Non-pigmented ciliary epithelial cell (primary cell): ENCODE measurements at places on chromosomes 7 and 10.
A peak's percentile ranks its signal among the peaks of the same experiment; 100 is the strongest.

DNA sequence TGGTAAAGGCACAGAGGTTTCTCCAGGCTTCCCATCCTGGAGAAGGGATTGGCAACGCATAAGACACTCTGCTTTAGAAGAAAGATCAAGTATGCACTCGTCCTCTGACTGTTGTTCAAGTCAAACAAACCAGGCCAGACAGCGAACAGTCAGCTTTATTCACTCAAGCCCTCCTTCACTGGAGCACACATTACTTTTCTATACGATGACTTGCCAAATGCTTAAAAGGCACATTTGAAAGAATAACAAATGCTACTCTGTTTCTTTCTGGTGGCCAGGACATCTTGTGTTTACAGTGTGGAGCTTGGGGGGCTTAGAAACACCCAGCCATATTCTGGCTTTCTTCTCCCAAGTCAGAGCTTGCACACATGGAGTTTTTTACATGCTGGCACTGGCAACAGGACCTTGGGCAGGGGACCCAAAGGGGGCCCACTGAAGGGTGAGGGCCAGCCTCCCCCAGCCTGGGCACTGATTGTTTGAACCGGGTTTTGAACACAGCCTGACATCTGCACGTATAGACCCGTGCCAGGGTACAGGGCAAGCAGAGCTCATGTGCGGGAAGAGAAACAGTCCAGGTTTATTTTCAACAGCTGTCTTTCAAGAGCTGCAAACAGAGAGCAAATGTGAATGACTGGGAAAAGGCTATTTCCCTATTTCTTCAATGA lies 33.3 kb upstream of the FGFR2 start:
- no peak for DNase-seq

DNA sequence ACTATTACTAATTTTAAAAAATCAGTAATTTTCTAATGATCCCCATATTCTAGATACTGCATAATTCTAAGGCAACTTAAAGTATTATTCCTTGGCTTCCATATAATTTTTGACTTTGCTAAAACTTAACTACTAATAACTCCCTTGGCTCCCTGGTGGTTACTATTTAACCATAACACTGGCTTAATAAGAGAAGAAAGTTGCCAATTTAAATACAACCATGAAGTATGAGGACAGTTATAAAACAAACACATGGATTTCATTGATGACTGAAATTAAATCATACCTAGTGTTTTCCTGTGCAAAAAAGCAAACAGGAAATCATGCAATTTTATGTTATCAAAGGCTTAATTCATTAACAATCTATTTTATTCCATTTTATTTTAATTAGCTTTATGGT lies 1073.9 kb downstream of the GRM8 start:
- no peak for DNase-seq

- no peak for DNase-seq
Measured at GRCh38 chr7:17939211-17939605, 1.1 kb downstream of the SNX13 start.

GRCh38 chr7:129667551-129667950 lies 56.0 kb downstream of the NRF1 start:
- no peak for DNase-seq

- no peak for DNase-seq
Measured at GRCh38 chr10:2202401-2202800, 465.1 kb upstream of the ADARB2 start.

DNA sequence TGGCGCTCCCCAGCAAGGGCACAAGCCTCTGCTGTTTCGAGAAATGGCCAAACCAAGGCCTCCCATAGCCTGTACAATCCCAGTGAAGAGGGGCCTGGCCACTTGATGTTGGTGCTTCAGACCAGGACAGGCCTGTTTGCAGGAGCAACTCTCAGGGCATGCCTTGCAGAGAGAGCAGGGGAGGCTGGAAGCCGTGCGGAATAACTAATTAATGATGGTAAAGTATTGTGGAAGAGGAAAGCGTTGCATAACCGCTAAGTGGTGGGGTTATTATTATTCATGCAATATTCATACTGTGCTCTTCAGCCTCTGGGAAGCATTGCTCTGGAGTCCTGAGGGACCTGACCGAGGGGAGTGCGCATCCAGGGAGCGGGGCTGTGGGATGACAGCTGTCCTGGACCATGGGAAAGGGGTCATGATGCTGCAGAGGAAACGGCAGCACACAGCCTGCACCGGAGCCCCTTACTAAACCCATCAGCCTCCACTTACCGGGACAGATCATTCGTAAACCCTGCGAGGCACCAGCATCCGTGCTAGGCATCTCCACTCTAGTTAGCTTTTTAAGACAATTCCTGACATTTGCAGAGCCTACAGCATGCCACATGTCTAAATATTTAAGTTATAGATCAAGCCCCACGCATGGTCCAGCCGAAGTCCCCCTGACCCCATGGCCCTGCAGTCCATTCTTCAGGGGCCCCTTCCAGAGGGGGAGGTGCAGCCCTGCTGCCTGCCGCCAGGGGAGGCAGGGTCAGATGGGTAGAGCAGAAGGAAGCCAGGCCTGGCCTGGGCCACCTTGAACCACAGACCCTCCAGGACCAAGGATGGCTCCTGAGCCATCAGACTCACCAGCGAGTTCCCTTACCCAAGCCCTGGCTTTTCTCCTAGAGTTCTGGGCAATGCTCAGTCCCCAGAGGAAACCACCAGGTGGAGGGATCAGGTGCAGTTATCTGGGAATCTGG lies 11.6 kb downstream of the TMEM273 start:
- no peak for DNase-seq

- no peak for DNase-seq
Measured at GRCh38 chr7:41688012-41688625, 14.8 kb downstream of the INHBA start.

DNA sequence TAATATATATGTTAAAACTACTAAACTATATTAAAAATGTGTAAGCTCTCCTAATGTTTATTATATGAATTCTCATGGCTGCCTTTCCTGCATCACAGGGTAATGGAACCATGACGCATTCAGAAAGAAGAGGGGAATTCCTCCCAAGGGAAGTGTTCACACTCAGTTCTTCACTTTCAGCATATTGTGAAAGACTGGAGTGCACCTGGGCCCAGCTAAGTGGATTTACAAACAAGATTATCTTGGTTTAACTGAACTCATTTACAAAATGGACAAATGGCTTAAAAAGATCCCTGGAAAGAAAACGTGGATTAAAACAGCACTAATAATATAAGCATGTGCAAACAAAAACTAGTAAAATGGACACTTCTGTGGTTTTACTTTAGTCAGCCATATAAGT lies 149.8 kb downstream of the DOCK4 start:
- no peak for DNase-seq

GRCh38 chr7:92997152-92997551 lies 120.6 kb downstream of the SAMD9 start:
- no peak for DNase-seq

DNA sequence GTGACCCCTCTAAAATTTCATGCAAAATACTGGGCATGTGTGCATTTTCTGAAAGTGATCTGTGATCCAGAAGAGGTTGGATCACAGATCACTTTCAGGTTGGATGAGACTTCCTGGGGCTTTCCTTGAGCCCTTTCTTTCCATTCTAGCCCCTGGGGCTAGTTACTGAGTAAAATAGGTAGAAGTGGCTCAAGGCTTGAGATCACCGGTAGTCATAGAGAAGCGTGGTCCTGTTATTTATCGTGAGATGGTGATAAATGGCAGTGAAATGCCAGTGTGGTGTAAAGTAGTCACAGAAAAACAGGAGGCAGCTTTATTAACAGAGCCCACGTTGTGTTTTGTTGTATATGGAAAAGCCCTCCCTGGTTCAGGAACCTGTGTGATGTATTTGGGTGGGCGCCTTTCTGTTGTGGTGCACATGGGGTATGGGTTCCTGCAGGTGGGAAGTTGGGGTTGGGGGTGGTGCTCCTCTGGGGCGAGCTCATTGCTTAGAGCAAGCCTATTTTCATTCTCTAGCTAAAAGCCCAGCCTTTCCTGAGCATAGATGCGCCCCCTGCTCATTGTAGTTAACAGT lies 34.0 kb upstream of the SH2D4B start:
- DNase-seq = no peak

GRCh38 chr7:1675673-1676549 lies 5.8 kb downstream of the ELFN1 start:
- DNase-seq = no peak

- peak; percentile 3 for DNase-seq
Measured at GRCh38 chr7:29370531-29371314, 176.1 kb downstream of the CHN2 start.

GRCh38 chr7:26178272-26178960 lies 22.1 kb downstream of the HNRNPA2B1 start:
- no peak for DNase-seq

DNA sequence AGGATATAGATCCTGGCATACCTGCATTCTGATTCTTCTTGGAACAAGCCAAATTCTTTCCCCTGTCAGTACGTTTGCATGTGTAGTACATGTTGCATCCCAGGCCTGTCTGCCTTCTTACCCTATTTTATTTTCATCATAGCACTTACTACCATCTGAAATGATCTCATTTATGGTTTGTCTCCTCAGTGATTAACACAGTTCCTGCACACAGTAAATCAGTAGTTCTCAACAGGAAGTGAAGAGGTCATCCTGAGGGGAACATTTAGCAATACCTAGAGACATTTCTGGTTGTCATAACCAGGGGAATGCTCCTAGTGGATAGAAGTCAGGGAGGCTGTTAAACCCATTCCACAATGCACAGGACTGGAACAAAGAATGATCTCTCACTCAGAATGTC lies 38.2 kb upstream of the SLC26A4 start:
- DNase-seq = peak; percentile 81

- peak; percentile 84 for DNase-seq
Measured at GRCh38 chr10:60521974-60522405, 132.3 kb upstream of the ANK3 start.

GRCh38 chr7:116259871-116260440 lies 49.6 kb downstream of the TES start:
- peak; percentile 78 for DNase-seq

GRCh38 chr10:48575901-48576300 lies 29.0 kb downstream of the ARHGAP22 start:
- no peak for DNase-seq

GRCh38 chr10:27679369-27679912 lies 66.2 kb downstream of the MKX start:
- DNase-seq = no peak

DNA sequence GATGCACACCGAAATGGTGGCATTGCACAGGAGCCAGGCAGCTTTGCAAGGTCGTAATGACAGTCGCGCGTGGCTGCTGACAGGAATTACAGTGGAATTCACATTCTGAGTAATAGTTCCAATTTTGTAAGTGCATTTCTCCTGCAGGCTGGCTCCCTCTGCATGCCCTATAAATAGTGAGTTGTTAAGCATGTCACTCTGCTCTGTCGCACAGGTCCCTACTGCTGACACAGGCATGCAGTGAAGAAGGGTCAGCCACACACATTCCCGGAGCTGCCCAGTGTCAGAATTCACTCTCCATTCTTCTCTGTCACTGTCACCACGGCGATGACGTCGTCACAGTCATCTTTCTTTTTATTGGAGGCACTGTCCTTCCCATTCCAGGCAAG lies 49.2 kb upstream of the SHH start:
- no peak for DNase-seq

- DNase-seq = no peak
Measured at GRCh38 chr10:104376784-104377300, 23.2 kb downstream of the CFAP58 start.

DNA sequence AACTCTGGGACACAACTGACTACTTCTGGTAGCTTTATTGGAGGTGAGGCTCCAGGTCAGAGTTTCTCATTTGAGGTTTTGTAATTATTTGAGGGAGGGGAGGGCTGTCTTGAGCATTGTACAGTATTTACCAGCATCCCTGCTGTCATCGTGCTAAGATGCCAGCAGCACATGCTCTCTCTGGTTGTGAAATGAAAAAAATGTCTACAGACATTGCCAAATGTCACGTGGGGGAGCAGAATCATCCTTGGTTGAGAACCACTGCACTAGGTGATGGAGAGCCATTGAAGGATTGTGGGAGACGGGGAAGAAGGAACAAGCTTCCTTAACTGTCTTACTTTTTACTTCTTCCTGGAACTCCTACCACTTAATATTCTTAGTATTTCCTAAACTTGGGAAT lies 5.0 kb downstream of the SEPTIN7 start:
- no peak for DNase-seq

- no peak for DNase-seq
Measured at GRCh38 chr7:18778594-18778993, 283.0 kb downstream of the HDAC9 start.

DNA sequence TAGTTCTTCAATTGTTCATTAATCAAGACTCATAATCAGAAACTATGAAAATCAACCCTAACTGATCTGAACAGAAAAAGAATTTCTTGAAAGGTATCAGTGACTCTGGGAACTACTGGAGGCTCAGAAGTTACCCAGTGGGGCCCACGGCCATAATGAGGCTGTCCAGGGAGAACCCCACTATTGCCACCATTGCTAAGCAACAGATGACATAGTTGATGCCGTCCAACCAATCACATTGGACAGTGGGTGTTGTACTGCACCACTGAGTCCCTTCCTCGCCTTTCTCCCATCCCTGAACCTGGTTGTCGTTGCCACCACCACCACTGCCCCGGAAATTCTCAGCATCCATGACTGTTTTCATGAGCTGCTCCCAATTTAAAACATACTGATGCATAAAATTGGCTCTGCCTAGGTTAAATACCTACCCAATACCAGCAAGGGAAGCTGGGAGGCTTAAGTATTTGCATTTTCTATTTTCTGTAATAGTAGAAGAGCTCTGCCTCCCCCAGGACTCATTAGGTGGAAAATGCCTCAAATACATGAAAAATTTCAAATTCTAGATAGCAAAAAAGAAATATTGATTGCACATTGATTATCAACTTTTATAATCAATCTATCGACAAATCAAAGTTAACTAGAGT lies 26.7 kb upstream of the USP6NL start:
- no peak for DNase-seq

DNA sequence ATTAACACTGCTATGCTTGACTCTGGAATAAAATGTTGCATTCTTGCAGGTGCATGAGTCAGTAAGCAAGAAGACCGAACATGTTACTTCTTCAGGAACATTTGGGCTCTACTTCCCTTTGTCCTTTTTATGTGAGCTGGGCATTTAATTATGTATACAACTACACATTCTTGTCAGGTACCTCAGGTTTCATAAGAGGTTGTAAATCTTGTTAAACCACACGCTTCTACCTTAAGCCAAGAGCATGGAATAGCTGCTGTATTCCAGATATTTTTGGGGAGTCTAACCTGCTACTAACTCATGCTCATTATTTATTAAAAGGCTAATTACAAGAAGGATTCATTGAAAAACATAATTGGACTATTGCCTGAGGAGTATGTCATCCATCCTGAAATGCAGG lies 414.2 kb upstream of the KLF6 start:
- no peak for DNase-seq

DNA sequence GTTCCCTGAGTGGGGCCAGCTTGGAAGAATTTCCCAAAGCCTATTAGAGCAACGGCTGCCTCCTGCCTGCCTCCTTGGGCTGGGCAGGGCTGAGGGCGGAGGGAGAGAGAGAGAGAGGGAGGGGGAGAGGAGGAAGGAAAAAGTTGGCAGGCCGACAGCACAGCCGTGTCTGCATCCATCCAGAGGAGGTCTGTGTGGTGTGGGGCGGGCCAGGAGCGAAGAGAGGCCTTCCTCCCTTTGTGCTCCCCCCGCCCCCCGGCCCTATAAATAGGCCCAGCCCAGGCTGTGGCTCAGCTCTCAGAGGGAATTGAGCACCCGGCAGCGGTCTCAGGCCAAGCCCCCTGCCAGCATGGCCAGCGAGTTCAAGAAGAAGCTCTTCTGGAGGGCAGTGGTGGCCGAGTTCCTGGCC lies at the start of gene AQP1:
AQP1 (plus strand) TSS at position 293 of the 409 bp plus-strand sequence; CDS start at position 350, 57 bp downstream.
- DNase-seq = no peak

- DNase-seq = peak; percentile 27
Measured at GRCh38 chr10:117541909-117542705, 439 bp upstream of the EMX2 start.

GRCh38 chr10:132319853-132320653 lies 11.9 kb upstream of the LRRC27 start:
- DNase-seq = peak; percentile 45

- DNase-seq = no peak
Measured at GRCh38 chr10:49112098-49112497, 3.2 kb downstream of the VSTM4 start.
